Activated CD4-positive, alpha-beta T cell treated with anti-CD3 and anti-CD28 coated beads, Interleukin-2, amount 50 U/mL, for 4 hours (primary cell): ENCODE measurements at places on chromosomes 11 and 22.

DNA sequence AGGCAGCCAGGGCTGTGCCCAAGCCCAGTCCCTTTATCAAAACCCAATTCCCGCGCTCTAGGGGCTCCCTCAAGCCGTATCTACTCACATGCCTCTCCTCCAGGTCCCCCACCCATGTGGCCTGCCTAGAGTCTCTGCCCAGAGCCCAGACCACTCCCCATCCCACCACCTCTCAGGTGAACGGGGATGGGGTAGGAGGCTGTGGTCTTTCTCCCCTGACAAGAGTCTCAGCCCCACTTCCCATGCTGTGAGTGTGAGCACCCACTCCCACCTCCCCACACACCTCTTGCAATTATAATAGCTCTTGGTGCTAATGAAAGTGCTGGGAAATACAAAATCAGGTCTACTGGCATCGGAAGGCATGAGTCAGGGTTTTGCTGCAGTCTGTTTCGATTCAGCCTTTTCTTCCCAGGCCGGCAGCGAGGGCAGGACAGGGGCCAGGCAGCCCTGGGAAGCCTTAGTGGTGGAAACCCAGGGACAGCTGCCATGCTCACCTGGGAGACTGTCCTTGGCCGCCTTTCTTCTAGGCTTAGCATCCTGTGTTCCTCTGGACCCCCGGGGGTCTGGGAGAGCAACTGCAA lies 16.7 kb upstream of the TMPRSS4 start:
- no peak for DNase-seq

- no peak for DNase-seq
These were observed 12.1 kb downstream of the CWC15 start for GRCh38 chr11:94961255-94961654.

- no peak for DNase-seq
These were observed 23.9 kb upstream of the CD44 start for GRCh38 chr11:35114906-35115687.

DNA sequence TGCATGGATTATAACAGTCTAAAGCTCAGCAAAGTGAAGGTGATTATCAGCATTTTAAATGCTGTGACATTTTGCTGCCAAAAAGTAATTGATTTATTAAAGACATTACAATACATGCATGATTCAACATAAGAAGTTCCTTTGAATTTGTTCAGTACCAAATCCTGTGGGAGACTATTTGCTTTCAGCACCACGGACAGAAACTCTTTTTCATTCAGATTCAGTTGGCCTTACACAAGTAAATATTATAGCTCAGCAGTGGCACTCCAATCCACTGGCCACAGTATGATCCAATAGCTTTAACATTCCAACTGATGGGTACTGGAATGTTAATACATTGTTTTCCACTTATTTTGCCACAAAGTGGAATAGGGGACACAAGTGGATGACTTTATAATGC lies 806.7 kb downstream of the NTM start:
- no peak for DNase-seq

DNA sequence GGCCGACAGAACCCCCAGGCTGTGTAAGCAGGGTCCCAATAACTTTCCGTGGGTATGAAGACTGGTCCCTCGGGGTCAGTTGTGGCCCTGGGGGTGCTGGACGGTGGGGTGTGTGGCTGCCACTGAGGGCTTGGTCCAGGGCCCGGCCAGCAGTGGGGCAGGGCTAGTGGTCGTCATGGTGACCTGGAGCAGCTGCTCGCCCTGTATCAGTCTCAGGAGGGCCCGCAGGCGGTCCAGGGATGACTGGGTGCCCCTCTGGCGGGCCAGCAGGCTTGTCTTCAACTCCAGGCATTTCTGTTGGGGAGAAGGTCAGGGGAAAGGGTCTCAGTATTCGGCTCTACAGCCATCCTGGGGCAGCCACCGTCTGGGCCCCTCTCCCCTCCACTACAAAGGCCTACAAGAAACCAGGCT lies 126.8 kb downstream of the PHF21B start:
- no peak for DNase-seq

- DNase-seq, result no peak
These were observed 20.5 kb downstream of the COA4 start for GRCh38 chr11:73856031-73856567.

DNA sequence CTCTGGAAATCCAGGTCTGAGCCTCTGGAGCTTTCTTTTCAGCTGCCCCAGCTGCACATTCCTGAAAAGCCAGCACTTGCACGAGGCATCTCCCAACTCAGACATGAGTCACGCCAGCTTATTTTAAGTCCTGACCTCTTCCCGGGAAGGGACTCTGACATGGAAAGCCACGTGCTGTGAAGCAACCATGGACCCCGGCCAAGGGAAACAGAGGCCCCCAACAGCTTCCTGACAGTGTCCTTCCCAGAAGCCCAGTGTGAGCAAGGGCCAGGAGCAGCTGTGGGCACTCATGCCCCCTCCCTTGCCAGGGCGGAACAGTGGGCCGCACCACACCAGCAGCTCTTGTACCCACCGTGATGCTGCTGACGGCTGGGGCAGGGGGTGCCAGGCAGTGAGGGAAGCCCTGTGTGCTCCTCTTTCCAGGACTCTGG lies 118.8 kb upstream of the CADM1 start:
- no peak for DNase-seq

- no peak for DNase-seq
These were observed 49.6 kb downstream of the BARX2 start for GRCh38 chr11:129425214-129425613.
